CD4-positive, alpha-beta T cell treated with Interleukin-2 at 100 ng/mL for 4 hours (primary cell): ENCODE measurements at places on chromosomes 1 and 21.

- no peak for DNase-seq
These were observed 41.3 kb upstream of the VAMP3 start for GRCh38 chr1:7729761-7730160.

DNA sequence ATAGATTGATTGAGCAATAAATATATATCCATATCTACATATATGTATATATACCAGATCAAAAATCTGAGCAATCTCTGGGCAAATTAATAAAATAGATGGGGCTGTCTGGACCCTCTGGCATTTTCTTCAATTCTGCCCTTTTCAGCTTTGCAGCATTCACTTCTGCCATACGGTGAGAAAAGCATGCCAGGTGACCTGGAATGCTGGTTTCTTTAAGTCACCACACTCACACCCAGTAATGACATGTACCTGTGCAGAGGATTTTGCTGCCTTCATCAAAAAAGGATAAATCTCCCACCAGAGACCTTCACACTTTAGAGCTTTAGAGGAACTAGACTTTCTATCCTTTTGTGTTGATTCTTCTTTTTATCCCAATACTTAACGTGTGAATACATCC, 223.2 kb upstream of the NFIA start:
- no peak for DNase-seq

DNA sequence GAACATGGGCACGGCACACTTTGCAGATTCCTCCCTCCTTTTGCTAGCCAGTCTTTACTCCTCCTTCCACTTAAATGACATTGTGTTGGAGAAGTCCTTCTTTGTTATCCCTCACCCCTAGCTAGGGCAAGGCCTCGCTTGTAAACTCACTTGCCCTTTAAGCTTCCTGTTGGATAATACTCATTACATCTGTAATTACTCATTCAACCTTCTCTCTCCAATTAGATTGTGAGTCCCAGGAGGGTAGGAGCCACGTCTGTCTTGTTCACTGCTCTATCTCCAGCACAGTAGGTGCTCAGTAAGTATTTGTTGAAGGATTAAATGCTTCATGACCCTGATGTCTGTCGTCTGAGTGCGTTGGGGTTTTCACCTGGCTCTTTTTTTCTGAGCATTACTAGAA, 98.7 kb upstream of the USP24 start:
- no peak for DNase-seq

- DNase-seq = no peak
These were observed 183.6 kb downstream of the NR5A2 start for GRCh38 chr1:200211157-200211556.

- no peak for DNase-seq
These were observed 2.6 kb downstream of the INSRR start for GRCh38 chr1:156856282-156856785.
